ENCODE measurements at places on chromosomes 7 and 10.

DNA sequence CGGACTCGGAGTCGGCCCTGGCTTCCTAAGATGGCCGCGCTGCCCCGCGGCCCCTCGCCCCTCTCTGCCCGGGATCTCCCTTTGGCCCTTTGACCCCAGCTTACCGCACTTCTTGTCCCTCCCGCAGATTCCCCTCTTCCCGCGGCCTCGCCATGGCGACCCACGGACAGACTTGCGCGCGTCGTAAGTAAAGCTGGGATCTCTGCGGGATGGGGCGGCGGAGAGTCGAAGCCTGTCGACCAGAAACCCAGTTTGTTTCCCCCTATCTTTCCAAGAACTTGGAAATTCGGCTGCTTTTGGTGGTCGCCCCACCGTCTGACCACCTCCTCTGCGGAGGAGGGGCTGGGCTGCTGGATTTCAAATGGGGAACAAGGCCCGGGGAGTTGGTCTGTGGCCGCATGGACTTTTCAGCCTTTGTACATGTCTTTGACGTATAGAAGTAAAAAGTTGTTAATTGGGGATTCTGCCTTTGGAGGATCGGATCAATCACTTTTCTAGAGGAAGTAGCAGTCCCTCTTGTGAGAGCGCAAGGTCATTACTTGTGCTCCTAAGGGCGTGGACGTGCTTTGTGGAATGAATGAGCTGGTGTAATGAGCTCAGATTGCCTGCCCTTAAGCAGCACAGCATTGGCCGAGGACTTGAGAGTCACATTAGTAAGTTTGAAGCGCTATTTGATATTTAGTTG, 553 bp downstream of the VDAC2 start:
- no peak for DNase-seq

DNA sequence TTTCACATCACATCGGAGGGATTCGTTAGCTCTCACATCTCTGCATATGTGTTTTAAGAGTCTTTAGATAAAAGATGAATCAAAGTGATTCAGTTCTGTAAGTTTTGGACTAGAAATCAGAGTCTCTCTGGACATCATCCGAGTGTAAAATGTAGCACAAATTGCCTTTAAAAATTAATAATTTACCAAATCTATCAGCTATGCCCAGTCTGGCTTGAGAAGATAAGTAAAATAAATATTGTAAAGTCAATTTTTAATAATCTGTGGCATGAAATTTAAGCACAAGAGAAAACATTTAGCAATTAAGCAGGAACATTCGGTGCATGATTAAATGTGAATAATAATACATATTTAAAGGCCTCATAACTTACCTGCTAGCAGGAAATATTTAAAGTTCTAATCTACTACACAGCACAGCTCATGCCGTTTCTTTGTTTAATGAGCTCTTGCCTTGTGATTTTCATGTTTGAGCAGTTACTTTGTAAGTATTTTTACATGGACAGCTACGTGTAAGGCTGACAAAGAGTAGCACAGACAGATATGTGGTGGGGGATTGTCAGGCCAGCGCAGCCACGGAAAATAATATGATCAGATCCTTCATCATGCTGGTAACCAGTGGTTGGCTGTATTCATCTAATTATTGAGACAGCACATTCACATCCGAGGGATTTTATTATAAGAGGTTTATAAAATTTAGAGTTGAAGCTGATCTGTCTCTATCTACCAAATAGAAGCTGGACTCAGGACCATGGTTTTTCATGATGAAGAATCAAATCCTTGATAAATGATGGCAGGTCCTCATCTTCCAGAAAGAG, 317.3 kb downstream of the ADARB2 start:
- no peak for DNase-seq

GRCh38 chr10:119973281-119973680, 80.8 kb downstream of the SEC23IP start:
- no peak for DNase-seq

GRCh38 chr7:11332186-11332864, 358.7 kb downstream of the PHF14 start:
- no peak for DNase-seq

DNA sequence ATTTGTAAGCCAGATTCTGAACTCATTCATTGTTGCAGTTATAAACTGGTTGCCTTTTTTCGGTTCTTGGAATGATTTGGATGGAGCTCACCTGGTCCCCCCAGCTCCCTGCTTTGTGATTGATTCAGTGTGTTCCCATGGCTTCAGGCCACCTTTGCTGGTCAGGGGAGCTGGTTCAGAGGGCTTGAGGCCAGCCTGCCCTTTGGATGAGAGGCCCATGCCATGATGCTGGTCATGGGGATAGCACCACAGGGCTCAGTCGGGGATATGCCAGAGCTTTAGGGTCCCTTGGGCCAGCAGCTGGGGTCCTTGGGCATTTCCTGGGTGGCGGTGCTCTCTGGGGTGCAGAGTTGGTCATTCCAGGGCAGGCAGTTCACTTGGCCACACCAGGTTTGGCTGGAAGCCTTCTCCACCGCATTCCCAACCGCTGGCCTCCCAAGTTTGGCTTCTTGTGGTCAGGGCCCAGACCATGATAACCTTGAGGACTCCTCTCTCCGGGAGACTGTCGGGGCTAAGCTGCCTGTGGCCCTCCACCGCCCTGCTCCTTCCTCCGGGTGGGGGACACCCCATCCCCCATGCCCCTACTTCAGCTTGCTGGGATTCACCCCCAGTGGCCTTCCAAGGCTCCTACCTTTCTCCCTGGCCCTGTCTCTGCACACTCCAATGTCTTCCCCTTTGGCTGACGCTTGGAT, 65.1 kb downstream of the MGMT start:
- no peak for DNase-seq

DNA sequence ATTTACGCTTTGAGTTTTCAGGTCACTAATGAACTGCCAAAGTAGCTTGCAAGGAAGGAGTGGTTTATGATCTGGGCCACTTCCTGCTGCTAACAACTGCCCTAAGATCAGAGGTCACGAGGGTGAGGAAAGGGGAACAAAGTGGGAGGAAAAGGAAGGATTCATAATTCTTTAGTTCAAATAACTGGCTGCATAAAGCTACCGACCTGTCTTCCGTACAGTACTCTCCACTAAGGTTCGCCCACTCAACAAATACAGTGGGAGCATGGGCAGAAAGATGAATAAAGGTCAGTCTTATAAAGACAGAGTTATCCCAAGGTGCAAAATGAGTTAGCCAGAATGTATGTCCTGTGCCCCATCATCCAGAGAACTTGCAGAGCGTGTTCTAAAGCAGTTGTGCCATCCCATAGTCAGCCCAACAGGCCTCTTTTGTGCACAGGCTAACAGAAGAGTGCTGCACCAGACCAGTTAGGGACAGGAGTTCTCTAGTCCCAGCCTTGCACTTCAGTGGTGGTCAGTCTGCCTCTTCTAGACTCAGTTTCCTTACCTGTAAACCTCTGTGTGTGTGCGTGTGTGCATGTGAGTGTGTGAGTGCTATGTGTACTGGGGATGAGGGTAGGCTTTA, 65.9 kb downstream of the CREB3L2 start:
- DNase-seq, result no peak

DNA sequence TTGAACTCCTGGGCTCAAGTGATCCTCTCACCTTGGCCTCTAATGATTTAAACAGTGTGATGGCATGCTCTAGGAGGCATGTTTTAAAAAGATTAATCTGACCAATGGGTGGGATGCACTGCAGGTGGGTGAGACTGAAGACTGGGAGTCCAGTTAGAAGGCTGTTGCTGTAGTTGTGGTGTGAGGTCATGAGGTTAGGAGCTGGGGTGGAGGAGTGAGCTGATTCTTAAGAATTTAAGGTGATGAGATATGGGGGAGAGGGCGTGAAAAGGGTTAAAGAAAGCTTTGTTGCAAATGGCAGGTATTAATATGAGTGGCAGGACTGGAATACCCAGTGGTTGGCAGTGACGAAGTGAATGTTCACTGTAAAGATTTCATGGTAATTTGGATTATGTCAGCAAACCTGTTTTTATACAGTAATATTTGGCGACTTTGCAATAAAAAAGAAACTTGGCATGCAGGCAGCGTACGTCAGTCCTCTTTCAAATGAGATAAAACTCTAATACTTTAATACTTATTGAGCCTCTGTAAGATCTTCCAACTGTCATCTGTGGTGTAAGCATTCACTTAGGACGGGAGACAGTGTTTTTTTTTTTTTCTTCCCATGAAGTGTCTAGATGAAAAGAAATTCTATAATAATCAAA, 72.8 kb upstream of the MTPN start:
- no peak for DNase-seq

- no peak for DNase-seq
Measured at GRCh38 chr7:155361346-155361680, 63.6 kb downstream of the INSIG1 start.

GRCh38 chr7:155002411-155003091, 373 bp downstream of the PAXIP1 start:
- peak; percentile 8 for DNase-seq

DNA sequence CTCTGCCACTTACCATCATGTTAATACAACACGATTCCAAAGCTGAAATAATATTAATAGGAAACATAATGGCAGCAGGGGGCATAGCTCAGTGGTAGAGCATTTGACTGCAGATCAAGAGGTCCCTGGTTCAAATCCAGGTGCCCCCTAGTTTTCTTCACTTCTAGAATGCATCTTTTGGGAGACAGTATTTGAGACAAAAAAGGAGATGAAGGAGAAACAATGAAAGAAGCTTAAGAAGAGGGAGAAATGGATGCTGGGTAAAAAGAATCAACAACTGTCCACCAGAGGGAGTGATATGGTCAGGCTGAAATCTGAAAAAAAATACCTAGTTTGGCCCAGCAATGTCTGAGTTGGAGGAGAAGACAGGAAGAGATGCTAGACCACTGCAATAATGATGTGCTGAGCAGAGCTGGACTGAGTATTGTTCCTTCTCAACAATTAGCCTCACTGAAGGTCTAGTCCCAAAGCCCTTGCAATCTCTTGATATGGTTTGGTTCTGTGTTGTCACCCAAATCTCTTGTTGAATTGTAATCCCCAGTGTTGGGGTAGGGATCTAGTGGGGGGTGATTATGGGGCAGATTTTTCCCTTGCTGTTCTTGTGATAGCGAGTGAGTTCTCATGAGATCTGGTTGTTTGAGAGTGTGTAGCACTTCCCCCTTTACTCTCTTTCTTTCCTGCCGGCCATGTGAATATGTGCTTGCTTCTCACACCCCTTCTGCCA, 48.3 kb downstream of the ZNF783 start:
- no peak for DNase-seq

DNA sequence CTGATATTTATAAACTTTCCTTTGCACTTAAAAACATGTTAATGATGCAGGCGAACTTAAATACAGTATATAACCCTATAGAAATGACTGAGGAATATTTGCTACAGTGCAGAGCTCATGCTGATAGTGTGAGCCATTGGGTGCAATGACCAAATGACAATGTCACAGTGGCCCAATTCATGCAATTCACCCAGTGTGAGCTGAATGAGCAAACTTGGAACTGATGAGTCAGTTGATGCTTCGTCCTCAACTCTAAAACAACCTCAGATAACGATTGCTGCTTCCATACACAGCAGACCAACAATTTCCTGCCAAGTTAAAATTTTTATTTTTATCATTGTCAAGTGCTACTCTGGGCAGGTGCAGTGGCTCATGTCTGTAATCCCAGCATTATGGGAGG, 12.1 kb upstream of the ZC3HAV1L start:
- no peak for DNase-seq

DNA sequence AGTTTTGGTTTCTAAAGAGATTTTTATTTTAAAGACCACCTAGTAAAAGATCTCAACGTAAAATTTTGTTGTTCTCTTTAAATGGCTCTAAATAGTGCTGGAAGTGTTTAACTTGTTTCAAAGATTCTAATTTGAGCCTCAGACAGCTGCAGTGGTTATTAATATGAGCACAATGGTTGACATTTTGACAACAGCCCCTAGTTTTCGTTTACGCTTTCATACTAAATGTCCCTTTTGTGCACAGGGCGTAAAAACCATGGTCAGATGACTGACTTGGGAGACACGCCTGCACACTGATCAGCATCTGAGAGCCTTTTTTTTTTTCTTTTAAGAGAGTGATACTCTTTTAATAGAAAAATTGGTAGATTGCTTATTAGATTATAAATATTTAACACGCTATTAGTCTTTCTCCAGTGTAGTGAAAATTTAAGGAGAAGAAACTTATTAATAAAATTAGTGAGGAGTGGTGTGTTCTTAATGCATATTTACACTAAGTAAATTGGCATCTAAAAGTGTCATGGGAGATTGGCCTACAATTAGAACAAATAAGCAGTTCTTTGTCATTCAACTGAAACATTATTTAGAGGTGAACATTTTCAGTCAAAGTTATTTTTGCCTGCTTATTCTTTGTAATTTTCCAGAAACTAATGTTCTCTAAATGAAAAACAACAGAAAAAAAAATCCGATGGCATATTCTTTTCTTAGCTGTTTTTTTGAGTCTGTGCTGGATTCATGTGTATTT, 182.8 kb upstream of the PHYHIPL start:
- no peak for DNase-seq

DNA sequence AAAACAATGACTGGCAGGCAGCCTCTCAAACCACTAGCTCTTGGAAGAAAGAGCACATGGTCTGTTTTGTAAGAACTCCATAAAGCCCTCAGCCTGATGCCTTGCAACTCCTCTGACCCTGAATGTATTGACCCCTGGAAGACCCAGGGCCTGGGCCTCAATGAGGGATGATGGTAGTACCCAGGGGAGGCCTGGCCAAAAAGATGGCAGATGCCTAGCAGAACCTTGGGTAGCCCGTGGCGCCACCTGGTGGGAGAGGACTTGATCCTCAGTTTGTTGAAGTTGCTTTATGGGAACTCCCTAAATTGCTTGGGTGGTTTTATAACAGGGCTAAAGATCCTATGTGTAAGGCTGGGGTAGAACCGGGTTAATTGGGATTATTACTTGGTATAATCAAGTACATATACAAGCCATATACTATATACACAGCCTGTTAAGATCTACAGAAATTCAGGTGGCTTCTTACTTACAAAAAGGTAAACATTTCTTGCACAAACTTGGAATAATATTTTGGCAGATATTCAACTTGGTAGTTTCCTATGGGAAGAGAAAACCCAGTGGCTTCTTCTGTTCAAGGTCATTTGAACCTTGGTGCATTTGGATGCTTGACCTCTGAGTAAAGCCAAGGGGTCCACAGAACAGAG, 95.8 kb upstream of the CACUL1 start:
- peak; percentile 2 for DNase-seq

GRCh38 chr10:34682580-34682979, 132.5 kb downstream of the PARD3 start:
- no peak for DNase-seq

DNA sequence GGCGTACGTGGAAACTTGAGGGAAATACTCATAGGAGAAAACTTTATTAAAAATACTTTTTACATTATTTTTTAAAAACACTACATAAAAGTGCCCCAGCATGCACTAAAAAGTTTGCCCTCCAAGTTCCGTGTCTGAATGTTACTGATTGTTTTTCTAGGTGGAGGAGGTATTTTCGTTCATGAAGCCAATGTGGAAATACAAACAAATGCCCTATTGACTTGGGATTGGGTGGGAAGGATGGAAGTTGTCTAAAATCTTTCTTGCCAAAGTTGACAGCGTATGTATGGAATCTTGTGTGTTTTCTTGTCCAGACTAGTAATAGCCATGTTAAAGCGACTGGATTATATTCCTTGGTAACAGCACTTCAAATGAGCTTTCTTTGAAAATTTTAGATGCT, 1.2 kb downstream of the PROSER2 start:
- DNase-seq, result no peak

Data from stimulated activated CD8-positive, alpha-beta memory T cell treated with anti-CD3 and anti-CD28 coated beads, Interleukin-4, amount 100 ng/mL, for 1 hour (primary cell).